ENCODE measurements at places on chromosomes 7 and 10.
A peak's percentile ranks its signal among the peaks of the same experiment; 100 is the strongest.

DNA sequence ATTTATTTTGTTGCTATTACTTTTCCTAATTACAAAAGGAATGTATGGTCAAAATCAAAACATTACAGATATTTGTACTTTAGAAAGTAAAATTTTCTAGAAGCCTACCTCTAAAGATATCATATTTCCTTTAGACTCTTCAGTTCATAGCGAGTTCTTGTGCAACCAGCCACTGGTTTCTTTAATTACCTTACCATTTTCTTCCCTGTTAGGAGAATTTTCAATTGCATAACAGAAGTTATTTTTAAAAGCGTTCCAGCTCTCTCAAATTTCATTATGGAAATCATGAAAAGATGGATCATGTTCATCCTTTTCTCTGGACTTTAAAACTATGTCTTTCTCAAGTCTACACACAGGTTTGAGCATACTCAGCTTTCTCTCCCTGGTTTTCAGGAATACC, 5.0 kb upstream of the TRUB1 start:
- H3K27ac ChIP-seq, result no peak overlapping the region
- H3K4me3 ChIP-seq, result no peak overlapping the region
- DNase-seq, result no peak
- no peaks in the 10 kb centered on the region for H3K36me3 ChIP-seq

DNA sequence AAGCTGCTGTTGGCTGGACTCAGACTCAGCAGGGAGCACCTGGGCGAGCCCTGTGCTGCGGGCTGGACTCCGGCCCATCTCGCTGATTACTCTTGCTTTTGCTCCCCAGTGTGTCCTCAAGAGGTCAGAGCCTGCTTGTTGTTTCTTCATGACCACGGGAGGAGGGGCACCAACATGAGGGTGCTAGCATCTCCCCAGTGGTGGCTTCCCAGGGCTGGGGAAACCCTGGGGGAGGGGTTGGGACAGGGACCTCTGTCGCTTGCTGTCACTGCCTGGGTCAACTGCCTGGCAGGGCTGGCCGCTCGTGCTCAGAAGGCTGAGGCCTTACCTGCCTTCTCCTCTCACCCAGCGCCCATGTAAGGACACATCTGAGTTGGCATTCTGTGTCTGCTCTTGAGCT, 152.3 kb upstream of the SHH start:
- DNase-seq, result no peak
- no peak overlapping the region for H3K4me3 ChIP-seq
- H3K27me3 ChIP-seq, result peaks cover 21% of the 10 kb centered on the region
- H3K27ac ChIP-seq, result no peak overlapping the region
- no peaks in the 10 kb centered on the region for H3K36me3 ChIP-seq
- H3K4me1 ChIP-seq, result peaks cover 11% of the 10 kb centered on the region

DNA sequence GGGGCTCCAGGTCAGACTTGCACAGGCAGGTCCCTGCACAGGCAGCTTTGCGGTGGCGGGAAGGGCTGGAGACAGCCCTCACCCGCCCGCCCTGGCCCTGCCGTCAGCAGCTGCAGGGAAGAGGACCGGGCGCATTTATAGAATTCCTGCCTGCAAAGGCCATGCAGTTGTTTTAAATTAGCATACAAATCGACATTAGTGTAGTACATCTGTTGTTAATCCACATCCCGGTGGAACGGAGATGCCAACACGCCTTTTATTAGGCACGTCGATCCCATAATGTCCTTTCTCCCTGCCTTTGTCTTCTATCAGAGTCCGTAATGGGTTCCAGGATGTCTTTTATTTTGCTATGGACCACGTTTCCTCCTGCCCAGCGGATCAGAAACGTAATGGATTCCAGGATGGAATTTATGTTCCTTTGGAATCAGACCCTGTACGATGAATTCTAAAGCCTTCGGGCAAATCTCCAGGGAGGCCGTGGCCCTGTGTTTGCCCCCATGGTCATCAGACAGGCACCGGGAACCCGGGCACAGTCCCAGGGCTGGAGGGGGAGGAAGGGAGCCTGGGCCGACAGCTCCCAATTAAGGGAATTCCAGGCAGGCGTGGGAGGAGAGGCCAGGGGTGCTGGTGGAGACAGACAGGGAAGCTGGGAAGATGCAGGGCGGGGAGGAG, 123.9 kb downstream of the COL26A1 start:
- no peaks in the 10 kb centered on the region for H3K27me3 ChIP-seq
- no peaks in the 10 kb centered on the region for H3K36me3 ChIP-seq
- no peak overlapping the region for H3K27ac ChIP-seq
- DNase-seq, result no peak

GRCh38 chr10:91006752-91007346, 86.0 kb upstream of the ANKRD1 start:
- H3K36me3 ChIP-seq, result no peaks in the 10 kb centered on the region
- peak; percentile 37 for DNase-seq
- H3K27ac ChIP-seq, result peak overlapping the region; percentile 25
- no peaks in the 10 kb centered on the region for H3K27me3 ChIP-seq

DNA sequence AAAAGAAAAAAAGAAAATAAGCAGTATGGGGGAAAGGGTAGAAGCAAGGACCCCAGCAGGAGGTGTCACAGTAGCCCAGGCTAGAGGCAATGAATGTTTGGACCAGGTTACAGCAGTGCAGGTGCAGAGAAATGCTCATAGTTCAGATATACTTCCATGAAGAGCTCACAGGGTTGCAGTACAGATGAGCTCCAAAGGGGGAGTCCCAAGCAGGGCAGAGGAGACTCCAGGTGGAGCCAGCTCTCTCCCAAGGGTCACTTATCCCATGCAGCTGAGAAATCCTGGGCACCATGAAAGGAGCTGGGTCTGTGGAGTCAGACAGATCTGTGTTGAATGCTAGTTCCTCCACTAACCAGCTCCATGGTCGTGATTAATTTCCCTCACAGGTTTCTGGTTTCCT, 174.9 kb downstream of the C7orf25 start:
- no peaks in the 10 kb centered on the region for H3K4me1 ChIP-seq
- no peaks in the 10 kb centered on the region for H3K27me3 ChIP-seq
- H3K27ac ChIP-seq, result no peak overlapping the region
- no peaks in the 10 kb centered on the region for H3K36me3 ChIP-seq
- no peak overlapping the region for H3K4me3 ChIP-seq

Data from T-cell (primary cell).